Kidney tubule cell (primary cell): ENCODE measurements at places on chromosomes 12 and 14.

- peak; percentile 95 for DNase-seq
Measured at GRCh38 chr14:58746261-58746660, 108.5 kb downstream of the DACT1 start.

GRCh38 chr12:128976120-128976738, 123.0 kb downstream of the GLT1D1 start:
- DNase-seq = no peak

- DNase-seq = no peak
Measured at GRCh38 chr14:62117751-62118105, 355.5 kb downstream of the SNAPC1 start.

- DNase-seq = peak; percentile 62
Measured at GRCh38 chr14:99968191-99968920, 96.9 kb upstream of the EVL start.

GRCh38 chr14:93870377-93870776, 56.8 kb upstream of the FAM181A start:
- DNase-seq = no peak

GRCh38 chr14:95481391-95482022, 34.9 kb downstream of the SYNE3 start:
- no peak for DNase-seq

DNA sequence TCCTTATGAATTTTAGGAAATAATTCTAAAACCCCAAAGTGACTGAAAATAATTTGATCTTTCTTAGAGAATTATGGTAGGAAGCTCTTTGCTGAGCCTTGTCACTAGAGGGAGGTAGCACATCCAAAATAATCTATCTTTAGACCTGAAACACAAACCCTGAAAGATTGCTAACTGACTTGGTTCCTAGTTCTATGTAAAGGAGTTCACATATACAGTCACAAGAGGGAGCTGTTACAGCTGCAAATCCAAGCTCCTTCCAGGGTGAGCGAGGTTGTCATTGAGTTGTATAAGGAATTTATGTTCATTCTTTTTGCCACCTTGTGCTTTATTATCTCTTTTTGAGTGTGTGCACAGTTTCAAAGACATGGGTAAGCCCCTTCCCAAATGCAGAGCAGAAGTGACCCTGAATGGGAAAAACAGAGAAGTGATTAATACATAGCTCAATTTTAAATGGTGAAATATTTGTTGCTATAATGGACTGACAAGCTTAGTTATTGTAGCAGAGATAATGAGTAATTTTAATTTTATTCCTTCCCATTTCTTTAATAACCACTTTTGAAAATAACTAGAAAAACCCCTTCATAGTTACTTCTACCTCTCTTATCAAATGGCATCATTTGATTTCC, 387.9 kb downstream of the DAD1 start:
- peak; percentile 79 for DNase-seq
